ENCODE measurements at places on chromosomes 12 and 14.

DNA sequence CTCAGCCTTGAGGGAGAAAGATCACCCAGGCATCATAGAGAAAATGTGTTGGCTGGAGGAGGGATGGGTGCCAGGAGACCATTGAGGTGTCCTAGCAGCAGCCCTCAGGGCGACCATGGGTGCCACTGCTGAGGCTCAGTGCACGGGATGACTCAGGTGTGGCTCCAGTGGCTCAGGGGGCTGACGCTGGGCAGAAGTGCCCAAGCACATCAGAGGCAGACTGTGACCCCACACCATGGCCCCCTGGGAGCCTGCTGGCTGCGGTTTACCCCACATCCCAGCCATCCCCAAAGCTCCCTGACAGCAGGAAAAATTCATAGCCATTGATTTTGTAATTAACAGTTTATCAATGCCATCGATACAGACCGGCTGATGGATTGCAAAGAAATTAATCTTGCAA, 120.7 kb downstream of the ESRRB start:
- no peak for DNase-seq

DNA sequence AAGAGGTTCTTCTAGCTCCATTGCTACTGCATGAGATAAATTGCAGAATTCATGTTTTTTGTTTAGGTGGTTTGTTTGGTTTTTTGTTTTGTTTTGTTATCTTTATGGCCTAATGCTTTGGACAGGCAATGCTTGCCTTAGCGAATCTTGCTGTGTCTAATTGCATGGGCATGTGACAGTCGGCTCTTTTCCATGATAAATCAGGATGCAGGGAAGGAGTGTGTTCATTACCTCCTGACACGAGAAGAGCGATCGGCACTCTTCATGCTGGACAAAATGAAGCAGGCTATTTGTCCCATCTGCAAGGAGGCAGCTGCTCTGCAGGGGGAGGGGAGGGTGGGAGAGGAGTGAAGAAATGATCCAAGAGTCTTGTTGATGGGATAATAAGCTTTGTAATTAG, 6.5 kb downstream of the CCDC60 start:
- no peak for DNase-seq

DNA sequence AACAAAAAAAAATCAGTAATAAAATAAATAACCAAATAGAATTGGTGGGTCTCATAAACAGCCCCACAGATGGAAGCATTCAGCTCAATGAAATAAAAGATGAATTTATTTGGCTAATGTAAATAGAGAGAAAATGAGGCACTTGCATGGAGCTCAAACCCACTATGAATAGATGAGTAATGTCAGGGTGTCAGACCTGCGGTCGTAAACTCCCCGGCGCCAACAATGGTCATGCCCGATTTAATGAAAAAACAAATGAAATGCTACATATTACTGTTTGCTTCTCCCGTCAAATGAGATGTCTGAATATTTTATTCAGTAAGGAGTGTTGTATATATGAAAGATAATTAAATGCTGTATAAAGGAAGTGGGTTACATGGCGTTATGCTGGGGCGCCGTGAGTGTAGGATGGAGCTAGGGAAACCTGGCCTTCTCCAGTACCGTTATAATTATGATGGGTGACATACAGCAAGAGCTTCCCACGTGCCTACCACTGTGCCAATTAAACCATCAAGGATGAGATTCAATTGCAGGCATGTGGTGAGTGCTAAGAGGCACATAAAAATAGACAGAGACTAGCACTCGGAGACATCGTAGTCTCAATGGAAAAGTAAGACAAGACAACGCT, 648.1 kb downstream of the BCL11B start:
- no peak for DNase-seq

GRCh38 chr14:101920271-101920670, 44.1 kb upstream of the DYNC1H1 start:
- DNase-seq: no peak

GRCh38 chr12:108635201-108635996, 1.7 kb upstream of the SELPLG start:
- no peak for DNase-seq

GRCh38 chr12:63917864-63918799, 73.6 kb downstream of the SRGAP1 start:
- DNase-seq: no peak

GRCh38 chr12:119642986-119643385, 24.9 kb upstream of the PRKAB1 start:
- DNase-seq: no peak

GRCh38 chr12:79057540-79057939, 193.0 kb downstream of the SYT1 start:
- DNase-seq: no peak

GRCh38 chr12:71000748-71001147, 80.2 kb upstream of the PTPRR start:
- DNase-seq: no peak
